Heart left ventricle (tissue), 16 donors: ENCODE measurements at places on chromosomes 6 and 20. TPM values are rescaled to one million over a fixed set of nuclear protein-coding genes. Genes with fewer than 3 reads are reported as not detected.

GRCh38 chr6:15369838-15370237, 124.0 kb downstream of the JARID2 start:
- H3K36me3 ChIP-seq = no peaks in the 10 kb centered on the region
- no peak overlapping the region for H3K27ac ChIP-seq
- H3K27me3 ChIP-seq = no peaks in the 10 kb centered on the region
- no peak for DNase-seq

DNA sequence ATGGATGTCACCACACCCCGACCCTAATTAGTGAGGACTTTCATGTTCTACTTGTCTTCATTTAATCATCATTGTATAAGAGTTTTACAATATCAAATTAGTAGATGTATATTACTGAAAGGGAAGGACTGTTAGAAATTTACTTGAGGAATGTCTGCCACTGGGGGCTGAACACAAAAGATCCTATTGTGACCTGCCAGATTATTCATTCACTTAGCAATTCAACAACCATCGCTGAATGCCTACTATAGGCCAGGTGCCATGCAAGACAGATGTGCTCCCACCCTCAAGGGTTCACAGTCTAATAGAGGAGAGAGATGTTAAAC, 8.0 kb upstream of the RBCK1 start:
- H3K4me1 ChIP-seq = no peaks in the 10 kb centered on the region
- no peaks in the 10 kb centered on the region for H3K27me3 ChIP-seq
- no peak overlapping the region for H3K4me3 ChIP-seq
- no peak overlapping the region for H3K27ac ChIP-seq
- DNase-seq = no peak

- no peaks in the 10 kb centered on the region for H3K4me1 ChIP-seq
- no peaks in the 10 kb centered on the region for H3K27me3 ChIP-seq
- no peak for DNase-seq
- H3K36me3 ChIP-seq = peaks cover 95% of the 10 kb centered on the region
- no peak overlapping the region for H3K27ac ChIP-seq
Observed at GRCh38 chr6:149729824-149730223, 11.9 kb upstream of the LATS1 start.

- no peaks in the 10 kb centered on the region for H3K36me3 ChIP-seq
- H3K4me1 ChIP-seq = peaks cover 10% of the 10 kb centered on the region
- H3K4me3 ChIP-seq = no peak overlapping the region
Observed at GRCh38 chr6:44650495-44650894, 263.0 kb downstream of the CDC5L start.

The CAGE1 gene
- total RNA-seq = not detected

The GLP1R gene
- total RNA-seq = 1.5 TPM

The EDN1 gene
- total RNA-seq = 1.0 TPM

The AARS2 gene
- 7.6 TPM for total RNA-seq
